ENCODE measurements at places on chromosomes 11 and 22.

- peak; percentile 26 for DNase-seq
Measured at GRCh38 chr22:38305471-38306448, 11.5 kb downstream of the CSNK1E start.

DNA sequence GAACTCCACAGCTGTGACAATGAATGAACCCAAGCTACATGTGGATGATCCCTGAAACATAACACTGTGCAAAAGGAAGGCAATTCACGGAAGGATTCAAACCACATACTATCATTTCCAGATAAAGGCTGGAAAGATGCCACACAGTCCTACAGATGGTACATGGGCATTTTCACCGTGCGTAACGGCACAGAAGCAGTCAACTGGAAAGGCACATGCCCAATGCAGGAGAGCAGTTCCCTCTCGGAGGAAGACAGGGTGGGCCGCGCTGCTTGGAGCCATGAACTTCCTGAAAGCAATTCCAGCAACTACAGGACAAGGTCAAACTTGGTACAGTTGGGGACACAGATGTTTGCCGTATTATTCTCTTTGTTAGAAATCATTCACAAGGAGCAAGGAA, 103.7 kb downstream of the SHANK2 start:
- no peak for DNase-seq

GRCh38 chr11:35611741-35612140, 6.5 kb upstream of the FJX1 start:
- no peak for DNase-seq

GRCh38 chr22:37545703-37546436, 14.4 kb upstream of the CDC42EP1 start:
- no peak for DNase-seq

GRCh38 chr22:36405221-36405661, 17.5 kb upstream of the MYH9 start:
- peak; percentile 36 for DNase-seq

DNA sequence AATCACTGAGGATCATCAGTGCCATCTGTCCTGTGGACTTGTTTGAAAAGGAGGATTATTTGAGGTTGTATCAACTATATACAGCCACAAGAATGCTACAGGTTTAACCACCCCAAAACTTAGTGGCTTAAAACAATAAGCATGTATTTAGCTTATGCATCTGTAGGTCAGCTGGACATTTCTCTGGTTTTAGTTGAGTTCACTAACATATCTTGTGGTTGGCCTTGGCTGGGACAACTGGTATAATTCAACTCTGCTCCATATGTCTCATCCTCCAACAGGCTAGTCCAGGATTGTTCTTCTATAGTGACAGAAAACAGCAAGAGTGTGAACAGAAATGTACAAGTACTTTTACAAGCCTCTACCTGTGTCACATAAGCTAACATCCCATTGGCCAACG, 49.9 kb upstream of the SOX6 start:
- no peak for DNase-seq

DNA sequence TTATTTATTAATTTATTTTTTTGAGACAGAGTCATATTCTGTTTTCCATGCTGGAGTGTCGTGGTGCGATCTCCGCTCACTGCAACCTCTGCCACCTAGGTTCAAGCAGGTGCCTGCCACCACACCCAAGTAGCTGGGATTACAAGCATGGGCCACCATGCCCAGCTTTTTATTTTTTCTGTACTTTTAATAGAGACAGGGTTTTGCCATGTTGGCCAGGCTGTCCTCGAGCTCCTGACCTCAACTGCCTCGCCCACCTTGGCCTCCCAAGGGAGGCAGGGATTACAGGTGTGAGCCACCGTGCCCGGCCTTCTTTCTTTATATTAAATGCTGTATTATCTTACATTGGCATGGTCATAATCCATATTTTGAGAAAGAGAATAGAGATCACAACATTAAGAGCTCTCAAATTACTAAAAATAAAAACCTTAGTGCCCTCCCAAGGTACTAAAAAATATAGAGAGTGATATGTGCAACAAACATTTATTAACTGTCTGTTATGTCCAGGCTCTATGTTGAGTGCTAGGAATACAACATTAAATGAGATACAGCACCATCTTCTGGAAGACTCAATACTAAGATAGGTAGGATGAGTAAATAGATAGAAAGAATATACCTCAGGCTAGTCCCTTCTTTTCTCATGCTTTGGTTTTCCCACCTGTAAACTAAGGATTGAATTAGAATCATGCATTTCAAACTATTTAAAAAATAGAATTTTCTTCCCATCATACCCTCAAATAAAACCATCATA, 84.1 kb downstream of the BBOX1 start:
- no peak for DNase-seq

DNA sequence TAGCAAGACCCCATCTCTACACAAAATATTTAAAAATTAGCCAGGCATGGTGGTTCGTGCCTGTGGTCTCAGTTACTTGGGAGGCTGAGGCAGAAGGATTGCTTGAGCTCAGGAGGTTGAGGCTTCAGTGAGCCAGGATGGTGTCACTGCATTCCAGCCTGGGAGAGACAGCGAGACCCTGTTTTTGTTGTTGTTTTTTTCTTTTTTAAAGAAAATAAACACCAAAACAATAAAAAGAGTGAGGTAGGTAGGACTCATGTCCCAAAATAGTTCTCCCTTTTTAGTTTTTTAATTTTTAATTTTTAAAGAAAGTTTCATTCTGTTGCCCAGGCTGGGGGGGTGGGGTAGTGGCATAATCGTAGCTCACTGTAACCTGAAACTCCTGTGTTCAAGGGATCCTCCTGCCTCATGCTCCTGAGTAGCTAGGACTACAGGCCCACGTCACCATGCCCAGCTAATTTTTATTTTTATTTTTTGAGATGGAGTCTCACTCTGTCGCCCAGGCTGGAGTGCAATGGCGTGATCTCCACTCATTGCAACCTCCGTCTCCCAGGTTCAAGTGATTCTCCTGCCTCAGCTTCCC, 25.5 kb upstream of the MALAT1 start:
- no peak for DNase-seq

DNA sequence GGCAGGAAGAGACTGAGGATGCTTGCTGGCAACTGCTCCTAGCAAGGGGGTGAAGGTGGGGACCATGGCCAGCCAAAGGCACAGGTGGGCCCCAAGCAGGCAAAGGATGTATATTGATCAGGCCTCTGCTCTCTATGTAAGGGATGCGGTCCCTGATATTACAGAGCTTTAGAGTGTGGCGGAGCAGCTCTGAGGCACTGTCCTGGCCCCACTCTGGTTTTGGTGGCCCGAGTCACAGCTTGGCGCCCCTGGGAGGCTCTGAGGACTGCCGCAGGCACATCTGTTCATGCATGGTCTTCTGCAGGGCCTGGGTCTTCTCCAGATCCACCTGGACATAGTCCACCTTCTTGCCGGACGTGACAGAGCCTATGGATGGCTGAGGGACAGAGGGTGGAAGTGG, 45.5 kb downstream of the GAB4 start:
- DNase-seq = no peak

DNA sequence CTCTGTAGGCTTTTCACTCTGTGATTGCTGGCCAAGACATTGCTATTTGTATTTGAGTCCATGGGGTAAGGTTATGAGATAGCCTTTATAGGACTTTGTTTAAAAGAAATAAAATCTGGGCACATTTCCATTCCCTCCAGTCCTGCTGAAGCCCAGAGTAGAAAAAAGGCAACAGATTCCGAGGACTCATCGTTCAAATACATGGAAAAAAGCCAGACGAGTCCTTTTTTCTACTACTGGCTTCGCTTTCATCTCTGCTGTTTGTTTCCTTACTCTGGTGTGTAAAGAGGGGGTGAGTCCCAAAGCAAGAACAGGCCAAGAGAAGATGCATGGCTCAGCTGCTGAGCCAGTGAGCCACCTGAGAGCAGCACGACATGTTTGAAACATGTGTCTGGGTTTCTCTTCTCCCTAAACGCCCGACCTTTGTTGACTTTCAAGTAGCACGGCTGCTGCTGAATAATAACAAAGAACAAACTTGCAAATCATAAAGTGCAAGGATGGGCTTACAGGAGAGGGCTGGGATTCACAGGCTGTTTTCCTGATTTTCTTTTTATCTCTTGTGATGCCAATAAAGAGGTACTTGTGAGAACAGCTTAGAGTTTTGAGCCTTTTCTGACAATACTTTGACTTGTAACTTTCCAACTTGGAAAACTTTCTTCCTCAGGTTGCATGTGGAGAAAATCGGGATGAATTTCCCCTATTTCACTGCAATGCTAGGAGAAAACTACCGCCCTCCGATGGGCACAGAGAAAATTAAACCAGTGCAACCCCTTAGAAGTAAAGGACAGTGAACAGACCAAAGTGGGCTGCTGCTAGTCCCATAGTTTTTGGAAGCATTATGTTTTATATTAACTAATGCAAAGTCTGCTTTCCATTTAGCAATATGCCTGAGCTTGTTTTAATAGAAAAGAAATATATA, 195.2 kb upstream of the RAG2 start:
- DNase-seq = no peak

DNA sequence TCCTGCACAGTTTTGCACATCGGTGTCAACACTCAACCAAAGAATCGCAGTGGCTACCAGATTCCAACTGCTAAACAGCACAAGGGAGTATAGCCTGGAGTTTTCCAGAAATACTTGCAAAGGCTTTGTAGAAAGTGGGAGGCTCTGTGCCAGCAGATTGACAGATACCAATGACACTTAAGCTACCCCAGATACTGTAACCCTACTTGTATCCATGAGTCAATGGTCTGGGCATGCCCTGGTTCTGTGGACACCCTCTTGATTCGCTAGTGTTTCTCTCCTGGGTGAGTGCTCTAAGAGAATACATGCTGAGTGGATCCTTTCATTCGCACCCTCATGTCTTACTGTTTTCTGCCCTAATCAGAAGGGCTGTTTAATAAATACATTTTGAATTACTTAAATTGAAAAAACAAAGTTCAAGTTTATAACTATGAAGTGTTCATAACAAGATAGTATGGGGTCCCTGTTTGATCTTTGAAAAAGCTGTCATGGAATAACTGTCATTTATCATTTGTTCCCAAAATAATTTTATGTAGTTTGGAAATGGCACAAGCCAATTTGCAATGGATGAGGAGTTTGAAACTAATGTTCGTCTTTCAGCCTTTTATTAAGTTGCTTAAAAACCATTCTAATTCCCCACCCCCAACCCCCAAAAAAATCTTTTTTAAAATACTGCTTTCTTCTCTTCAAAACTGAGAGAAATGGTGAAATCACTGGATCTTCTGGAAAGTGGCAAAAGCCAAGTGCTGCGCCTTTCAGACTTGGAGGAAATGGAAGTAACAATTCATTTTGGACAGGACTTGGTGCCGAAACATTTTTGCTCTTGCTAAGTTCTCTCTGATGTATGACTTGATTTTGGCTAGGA, 600.5 kb upstream of the TENM4 start:
- DNase-seq = no peak

DNA sequence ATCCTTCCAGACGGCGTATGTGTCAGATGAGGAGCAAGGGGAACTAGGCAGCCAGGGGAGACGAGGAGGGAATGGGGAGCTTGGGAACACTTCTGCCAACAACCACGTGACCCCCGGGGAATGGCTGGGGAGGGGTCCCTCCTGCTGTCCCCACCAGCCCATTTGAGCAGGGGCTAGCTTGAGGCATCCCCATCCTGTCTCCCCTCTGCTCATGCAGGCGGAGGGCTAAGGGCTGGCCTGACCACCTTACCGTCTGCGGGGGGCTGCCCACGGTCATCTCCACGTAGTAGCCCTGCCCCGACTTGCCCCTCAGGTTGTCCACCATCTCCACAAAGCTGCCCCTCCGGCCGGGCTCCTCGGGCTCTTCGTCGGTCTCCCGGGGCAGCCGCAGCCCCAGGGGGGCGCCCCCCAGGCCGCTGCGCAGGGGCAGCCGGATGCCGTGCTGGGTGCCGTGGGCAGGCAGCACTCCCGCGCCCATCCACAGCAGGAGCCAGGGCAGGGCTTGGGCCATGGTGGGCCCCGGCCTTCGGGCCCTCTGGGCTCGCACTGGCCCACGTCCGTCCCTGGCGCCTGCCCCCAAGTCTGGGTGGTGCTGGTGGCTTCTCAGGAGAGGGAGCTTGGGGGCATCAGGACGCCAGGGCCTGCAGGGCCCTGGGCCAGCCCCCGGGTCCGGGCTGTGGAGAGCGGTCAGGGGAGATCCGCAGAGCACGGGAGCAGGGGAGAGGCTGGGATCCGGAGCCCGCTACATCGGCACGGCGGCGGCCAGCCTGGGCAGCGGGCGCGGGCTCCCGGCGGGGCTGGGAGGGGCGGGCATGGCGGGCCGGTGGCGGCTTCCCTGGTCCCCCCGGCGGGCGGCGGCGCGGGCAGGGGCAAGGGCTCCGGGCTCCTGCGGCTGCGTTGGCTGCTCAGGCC, 515 bp downstream of the BACE1 start:
- no peak for DNase-seq

DNA sequence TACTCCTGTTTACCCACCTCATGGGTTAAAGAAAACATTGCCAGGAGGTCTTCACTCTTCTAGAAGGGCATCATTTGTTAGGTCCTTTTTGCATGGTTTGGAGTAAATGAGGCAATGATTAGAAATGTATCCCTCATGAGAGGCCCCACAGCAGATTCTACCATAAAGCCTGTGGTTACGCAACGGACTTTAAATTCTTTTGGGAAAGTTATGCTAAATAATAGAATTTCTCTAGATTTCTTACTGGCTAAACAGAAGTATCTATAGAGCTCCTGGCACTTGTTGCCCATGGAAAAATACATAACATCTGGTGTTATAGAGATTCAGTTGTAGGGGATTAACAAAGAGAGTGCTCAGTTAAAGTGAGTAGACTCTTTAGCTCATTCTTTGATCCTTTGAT, 15.1 kb upstream of the ATXN10 start:
- no peak for DNase-seq

DNA sequence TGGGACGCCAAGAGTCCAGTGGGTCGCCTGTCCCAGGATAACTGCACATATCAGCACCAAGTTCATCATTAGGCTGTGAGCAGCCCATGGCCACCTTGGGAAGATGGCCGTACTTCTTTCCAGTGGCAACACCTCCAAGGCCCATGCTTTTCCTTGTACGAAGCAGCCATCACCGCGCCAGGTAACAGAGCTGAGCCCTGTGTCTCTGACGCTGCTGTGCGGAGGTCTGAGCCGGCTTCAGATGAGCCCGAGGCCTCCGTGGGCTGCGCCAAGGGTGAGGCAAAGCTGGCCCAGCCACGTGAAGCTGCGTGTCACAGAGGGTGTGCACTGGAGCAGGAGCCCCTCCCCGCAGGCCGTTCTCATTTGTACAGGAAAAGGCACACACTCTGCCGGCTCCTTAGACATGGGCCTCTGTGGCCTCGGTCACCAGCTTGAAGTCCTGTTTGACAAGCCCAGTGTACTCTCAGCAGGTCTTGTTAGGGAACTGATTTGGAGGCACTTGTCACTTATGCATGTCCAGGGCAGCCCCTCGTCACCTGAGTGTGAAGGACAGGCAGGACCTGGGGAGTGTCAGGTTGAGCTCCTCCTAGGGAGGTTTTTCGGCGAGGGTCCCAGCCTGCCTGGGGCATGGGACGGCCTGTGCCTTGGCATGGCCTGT, 401.5 kb downstream of the TBC1D22A start:
- no peak for DNase-seq

- no peak for DNase-seq
Measured at GRCh38 chr11:104159356-104159755, 4.6 kb downstream of the PDGFD start.

Data from CD4-positive, alpha-beta T cell treated with Interleukin-6 at 100 ng/mL for 8 hours (primary cell).